M059J (cell line): ENCODE measurements at places on chromosomes 4 and X.

DNA sequence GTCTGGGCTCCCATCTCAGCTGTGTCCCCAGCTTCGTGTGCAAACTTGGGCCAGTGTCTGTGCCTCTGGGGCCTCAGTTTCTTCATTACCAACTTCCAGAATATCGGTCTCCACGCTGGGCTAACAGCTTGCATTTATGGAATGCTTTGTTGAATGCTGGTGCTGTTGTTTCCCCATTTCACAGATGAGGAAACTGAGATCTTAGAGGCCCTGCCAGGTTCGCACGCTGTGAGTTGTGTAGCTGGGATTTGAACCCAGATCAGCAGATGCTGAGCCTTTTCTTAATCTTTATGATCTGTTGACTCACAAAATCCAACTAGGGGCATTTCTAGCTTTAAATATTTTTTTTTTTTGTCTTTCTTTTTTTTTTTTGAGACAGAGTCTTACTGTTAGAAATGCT lies 101.5 kb upstream of the STX18 start:
- no peak for DNase-seq

- no peak for DNase-seq
Measured at GRCh38 chrX:151365579-151365978, 31.4 kb upstream of the VMA21 start.

GRCh38 chr4:145540235-145540634 lies 58.6 kb downstream of the SMAD1 start:
- no peak for DNase-seq

DNA sequence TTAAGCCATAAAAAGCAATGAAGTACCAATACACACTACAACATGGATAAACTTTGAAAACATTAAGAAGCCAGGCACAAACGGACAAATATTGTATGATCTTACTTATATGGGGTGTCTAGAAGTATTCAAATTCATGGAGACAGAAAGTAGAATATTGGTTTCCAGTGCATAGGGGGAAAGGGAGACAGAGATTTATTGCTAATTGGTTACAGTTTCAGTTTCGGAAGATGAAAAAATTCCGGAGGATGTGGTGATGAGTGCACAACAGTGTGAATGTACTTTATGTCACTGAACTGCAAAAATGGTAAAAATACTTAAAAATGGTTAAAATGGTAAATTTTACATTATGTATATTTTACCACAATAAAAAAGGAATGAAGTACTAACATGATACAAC lies 5.1 kb upstream of the PRDX4 start:
- DNase-seq: no peak

GRCh38 chrX:115362334-115363095 lies 73.0 kb downstream of the LUZP4 start:
- DNase-seq: peak; percentile 84

GRCh38 chr4:145945431-145946155 lies 7.0 kb upstream of the ZNF827 start:
- no peak for DNase-seq

DNA sequence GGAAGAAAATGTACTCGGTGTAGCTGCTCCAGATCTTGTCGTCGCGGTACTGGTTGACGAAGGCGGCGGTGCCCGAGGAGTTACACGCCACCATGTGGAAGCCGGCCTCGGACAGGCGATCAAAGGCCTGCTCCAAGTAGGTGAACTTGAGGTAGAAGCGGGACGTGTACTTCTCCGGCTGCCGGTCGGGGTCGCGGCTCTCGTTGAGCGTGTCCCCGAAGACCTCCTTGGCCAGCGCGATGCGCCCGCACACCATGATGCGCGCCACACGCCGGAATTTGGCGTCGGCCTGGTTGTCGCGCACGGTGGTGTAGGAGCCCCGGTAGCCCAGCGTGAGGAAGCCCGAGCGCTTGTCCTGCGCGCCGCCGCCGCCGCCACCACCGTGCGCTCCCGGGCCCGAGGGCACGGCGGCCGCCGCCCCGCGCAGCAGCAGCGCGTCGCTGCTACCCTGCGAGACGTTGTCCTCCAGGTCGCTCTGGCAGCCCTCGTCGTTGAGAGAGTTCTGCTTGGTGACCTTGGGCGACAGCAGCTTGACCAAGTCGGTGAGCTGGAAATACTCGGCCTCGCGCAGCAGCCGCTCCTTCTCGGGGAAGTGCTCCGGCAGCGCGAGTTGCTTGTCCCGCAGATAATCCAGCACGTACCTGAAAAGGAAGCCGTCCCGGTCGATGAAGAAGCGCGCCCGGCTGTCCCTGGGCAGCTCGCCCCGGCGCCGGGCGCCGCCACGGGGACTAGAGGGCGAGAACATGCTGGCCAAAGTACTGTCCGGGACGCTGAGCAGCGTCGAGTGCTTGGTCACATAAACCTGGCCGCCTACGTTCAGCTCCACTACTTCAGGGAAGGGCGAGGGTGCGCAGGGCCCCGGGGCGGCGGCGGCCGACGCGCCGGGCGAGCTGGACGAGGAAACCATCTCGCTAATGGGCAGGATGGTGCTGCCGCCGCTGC lies 775 bp downstream of the KCTD8 start:
- peak; percentile 11 for DNase-seq

GRCh38 chr4:10108391-10108790 lies 8.2 kb downstream of the WDR1 start:
- peak; percentile 41 for DNase-seq

DNA sequence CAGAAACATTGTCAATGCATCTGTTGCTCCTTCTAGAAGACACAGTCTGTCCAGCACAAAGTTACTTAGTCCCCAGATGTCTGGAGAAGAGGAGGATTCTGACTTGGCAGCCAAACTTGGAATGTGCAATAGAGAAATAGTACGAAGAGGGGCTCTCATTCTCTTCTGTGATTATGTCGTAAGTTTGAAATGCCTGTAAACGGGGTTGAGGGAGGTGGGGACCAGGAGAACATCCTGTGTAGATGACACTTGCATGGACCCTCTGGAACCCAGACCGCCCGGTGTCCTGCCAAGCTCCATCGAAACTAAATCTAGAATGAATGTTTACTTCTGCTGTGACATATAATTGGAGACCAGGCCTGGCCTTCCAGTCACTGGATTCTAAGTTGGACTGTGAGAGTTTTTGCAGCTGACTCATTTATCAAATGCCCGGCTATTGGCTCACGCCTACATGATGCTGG lies 45.0 kb upstream of the MSANTD1 start:
- DNase-seq: no peak

- DNase-seq: peak; percentile 34
Measured at GRCh38 chr4:110681381-110681780, 58.5 kb upstream of the PITX2 start.

DNA sequence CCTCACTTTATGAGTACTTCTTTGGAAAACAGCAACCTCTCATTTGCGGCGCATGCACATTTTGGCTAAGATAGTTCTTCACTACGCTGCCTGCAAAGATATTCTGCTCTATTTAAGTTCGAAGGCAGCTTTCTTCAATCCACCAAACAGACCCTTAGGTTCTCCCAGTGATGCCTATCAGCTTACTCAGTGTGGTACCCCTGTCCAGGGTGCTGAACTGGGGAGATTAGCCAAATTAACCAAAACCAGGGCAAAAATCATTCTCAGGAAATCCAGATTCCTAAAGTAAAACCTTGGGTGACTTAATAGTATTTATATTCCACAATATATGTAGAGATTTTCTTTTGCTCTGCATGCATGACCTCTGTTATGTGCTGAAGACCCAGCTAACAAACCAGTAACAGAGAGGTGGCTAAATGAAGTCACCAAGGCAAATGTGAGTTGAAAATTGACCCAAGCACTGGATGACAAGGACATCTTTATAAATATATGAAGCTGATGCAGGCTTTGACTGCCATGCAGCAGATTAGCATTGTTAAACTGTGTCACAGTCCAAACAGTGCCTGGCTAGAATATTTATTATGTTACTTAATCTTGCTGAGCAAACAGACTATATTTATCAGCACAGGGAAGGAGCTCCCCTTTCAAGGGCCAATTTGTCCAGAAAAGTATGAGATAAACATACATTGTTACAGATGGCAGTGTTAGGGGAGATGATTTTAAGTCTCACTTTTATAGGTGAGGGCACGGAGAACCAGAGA lies 418.2 kb downstream of the STIM2 start:
- peak; percentile 19 for DNase-seq

GRCh38 chrX:7444967-7445366 lies 297.0 kb upstream of the PUDP start:
- peak; percentile 27 for DNase-seq

- no peak for DNase-seq
Measured at GRCh38 chr4:78567500-78568060, 16.0 kb downstream of the ANXA3 start.

DNA sequence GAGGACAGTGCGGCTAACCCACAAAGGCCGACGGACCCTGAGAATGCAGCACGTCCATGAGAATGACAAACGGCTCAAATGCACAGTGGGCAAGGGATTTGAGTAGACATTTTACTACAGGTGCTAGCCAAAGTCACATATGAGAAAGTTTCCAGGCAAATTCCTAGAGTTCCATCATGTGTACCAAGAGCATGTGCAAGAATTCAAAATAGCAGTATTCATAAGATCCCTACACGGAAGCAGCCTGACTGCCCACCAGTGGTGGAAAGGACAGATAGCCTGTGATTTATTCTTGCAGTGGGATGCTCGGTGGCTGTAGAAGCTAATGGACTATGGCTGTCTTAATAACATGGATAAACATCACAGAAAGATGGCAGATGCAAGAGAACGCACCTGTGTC lies 68.0 kb downstream of the RGS12 start:
- DNase-seq: no peak

GRCh38 chr4:100113732-100114131 lies 76.5 kb downstream of the DDIT4L start:
- no peak for DNase-seq

DNA sequence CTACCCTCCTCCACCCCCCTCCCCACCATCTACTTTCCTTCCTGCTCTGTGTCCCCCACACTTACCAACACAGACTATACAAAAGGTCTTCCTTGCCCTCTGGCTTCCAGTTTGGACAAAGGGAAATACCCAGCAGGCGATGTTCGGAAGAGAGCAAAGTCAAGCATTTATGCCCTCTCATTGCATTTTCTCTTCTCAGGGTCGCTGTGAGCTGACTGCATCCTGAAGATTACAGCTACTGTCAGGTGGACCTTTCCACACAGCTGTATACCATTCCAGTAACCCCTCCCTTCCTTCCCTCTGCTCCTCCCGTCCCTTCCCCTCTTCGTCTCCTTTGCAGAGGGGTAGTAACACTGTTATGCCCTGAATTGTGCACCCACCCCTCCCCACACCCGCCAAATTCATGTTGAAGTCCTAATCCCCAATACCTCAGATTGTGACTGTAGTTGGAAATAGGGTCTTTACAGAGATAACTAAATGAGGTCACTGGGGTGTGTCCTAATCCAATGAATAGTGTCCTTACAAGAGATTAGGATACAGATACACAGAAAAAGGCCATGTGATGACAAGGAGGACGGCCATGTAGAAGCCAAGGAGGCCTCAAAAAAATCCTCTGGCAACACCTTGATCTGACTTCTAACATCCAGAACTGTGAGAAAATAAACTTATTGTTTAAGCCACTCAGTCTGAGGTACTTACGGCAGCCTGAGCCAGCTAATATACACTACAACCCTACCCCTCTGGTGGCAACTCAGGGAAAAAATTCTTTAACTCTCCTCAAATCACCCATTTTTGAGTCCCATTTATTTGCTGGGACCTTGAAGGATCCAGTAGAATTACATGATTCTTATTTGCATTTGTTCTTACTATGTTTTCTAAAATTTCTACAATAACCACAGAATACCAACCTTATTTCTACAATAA lies 11.7 kb downstream of the MORF4L2 start:
- DNase-seq: peak; percentile 22

- DNase-seq: no peak
Measured at GRCh38 chrX:93332329-93332728, 341.0 kb downstream of the NAP1L3 start.

DNA sequence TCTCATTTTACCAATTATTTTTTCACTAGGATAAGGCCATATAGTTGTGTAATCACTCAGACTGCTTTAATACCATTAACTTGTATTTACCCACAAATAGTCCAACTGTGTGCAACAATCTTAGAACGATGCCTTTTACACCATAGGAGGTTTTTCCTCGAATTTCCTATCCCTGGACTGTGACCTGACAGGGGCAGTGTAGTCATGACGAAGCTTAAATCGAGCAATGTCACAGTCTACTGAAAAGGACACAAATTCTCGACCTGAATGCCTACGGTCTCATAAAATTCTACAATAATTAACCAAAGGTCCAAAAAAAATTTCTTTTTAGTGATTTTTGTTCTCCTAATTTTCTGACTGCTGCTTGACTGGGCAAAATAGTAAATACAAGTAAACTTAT lies 208.9 kb downstream of the ADAMTS3 start:
- DNase-seq: no peak

DNA sequence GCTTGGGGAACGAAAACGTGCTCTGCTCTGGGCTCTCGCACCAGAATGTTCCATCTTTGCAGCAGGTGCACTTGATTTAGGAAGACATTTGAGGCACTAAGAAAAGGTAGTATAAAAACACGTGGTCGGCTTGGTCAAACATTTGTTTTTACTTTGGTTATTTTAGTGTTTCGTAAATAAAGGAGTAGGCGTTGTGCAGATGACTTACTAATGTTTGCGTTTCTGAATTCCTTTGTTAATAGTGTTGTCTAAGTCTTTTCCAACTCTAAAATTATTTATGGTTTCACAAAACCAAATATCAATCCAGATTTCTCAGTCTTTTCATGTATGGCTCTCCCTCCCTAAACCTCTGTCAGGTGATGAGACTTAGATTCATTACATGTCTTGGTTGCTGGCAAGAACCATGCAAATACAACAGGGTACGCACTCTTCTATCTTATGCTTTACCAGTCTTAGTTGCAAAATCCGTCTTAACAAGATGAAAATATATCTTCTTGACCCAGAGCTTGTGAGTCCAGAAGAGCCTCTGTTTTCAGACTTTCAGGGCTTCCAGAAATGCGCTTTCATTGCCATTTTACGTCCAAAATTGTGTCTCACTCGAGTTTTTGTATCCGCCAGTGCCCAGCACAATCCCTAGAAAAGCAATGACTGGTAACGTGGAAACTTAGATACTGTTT lies 686 bp downstream of the MTHFD2L start:
- no peak for DNase-seq

- peak; percentile 18 for DNase-seq
Measured at GRCh38 chrX:48649102-48649501, 34.5 kb upstream of the WAS start.

- peak; percentile 67 for DNase-seq
Measured at GRCh38 chrX:1242891-1243402, 25.7 kb upstream of the CSF2RA start.

GRCh38 chr4:128751354-128751753 lies 58.1 kb upstream of the JADE1 start:
- no peak for DNase-seq

- no peak for DNase-seq
Measured at GRCh38 chr4:120227554-120227953, 160.9 kb upstream of the MAD2L1 start.
